ENCODE measurements at places on chromosomes 7 and 10.
A peak's percentile ranks its signal among the peaks of the same experiment; 100 is the strongest.

GRCh38 chr10:103768345-103768744 lies 87.0 kb downstream of the SH3PXD2A start:
- no peak for DNase-seq

- DNase-seq, result no peak
These were observed 62.1 kb downstream of the TCERG1L start for GRCh38 chr10:131249238-131249954.

DNA sequence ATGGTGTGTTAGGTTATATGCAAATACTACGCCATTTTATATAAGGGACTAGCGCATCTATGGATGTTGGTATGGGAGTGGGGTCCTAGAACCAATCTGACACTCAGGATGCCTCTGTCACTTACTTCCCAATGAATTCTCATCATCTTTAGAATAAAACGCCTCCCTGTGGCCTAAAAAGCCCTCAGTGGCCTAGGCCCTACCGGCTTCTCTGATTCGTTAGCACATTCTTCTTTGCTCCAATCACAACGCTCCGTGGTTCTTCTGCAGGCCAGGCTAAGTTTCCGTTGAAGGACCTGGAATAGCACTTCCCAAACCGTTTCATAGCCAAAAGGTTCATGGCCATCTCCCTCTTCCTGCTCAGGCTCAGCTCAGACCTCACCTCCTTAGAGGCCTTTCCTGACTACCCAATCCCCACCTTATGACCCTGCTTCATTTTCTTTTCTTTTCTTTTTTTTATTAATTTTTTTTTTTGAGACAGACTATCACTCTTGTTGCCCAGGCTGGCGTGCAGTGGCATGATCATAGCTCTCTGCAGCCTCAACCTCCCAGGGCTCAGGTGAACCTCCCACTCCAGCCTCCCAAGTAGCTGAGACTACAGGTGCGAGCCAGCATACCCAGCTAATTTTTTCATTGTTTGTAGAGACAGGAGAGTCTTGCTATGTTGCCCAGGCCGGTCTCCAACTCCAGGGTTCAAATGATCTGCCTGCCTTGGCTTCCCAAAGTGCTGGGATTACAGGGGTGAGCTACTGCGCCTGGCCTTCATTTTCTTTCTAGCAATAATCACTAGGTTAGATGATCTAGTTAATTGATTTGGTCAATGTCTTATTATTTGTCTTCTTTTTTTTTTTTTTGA lies 24.5 kb upstream of the YWHAG start:
- no peak for DNase-seq

GRCh38 chr7:42483886-42484285 lies 246.9 kb upstream of the GLI3 start:
- no peak for DNase-seq

GRCh38 chr7:142200206-142200605 lies 57.7 kb downstream of the PRSS58 start:
- DNase-seq, result no peak

GRCh38 chr7:92368741-92369140 lies 78.5 kb upstream of the GATAD1 start:
- no peak for DNase-seq

GRCh38 chr10:99540306-99540656 lies 7.5 kb downstream of the NKX2-3 start:
- no peak for DNase-seq

DNA sequence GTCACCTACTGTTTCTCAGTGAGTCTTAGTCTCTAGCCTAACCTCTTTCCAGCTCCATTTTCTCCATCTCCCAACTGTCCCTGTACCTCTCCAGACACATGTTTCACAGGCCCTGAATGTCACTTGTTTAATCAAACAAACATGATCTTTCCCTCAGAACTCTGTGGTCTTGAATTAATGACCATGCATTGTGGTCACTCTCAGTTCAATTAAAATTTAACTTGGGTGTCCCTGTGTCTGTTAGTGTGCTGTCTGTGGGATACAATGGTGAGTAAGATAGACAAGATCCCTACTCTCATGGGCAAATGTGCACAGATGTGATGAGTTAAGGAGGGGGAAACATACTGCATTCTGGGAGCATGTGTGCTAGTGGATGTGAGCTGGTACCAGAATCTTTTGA lies 65.0 kb downstream of the RBM33 start:
- no peak for DNase-seq

DNA sequence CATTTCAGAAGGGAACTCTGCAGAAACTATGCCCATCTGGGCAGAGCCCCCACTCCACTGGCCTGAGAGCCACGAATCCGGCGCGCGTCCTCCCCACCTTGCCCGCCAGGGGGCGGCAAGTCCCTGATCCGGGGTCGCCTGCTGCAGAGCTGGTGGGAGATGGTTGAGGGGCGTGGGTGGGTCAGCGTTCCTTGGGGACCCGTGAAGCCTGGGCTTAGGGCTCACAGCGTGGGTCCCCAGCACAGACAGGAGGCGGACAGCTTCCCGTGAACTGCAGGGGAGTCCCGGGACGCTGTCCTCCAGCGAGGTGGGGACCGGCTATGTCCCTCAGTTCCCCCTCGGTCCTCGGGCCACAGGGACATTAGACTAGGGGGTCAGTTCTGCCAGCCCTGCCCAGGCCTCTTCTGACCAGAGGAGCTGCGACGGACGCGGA lies 585 bp upstream of the POP7 start:
- DNase-seq, result peak; percentile 80

GRCh38 chr7:81301815-81302214 lies 383.0 kb upstream of the SEMA3C start:
- no peak for DNase-seq

DNA sequence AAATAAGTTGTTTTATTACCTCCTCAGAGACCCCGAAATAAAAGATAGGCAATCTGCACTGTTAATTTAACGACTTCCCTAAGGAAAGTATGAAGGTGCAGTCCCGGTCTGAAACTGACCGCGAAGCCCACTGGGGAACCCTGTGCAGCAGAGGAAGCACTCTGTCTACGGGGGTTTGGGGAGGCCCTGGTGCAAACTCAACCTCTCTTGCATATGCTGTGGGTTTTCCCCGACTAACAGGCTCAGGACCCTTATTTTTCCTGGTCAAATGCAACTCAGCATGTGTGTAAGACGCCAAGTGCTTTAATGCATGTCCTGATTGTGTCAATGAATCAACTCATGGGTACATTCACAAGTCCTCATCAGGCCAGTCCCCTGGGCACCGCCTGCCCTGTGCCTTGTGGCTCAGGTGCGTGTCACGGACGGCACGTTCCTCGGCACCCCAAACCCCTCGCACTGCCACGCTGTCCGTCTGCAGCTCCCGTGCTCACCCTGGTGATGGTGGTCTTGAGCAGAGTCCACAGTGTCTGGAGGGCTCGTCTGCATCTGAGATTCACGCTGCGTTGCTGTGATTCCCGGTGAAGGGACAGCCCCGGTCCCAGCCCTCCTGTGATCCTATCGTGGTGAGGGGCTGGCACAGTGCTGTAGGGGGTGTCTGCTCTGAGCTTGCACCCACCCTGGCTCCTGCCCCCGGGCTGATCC lies 33.8 kb downstream of the JAKMIP3 start:
- no peak for DNase-seq

DNA sequence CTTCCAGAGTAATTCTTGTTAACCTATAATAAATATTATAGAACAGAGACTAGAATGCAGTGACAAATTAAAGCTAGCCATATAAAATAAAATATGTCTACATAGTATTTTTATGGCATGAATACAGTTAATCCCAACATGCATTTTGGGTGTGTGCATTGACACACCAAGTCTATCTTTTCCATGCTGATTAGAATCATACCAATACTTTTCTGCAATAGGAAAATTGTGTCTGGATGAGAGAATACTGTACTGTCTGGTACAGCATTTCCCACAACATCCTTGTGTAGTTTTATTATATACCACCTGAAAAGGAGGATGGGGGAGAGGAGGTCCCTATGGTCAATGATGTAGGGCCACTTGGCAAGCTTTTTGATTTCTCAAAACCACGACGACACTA lies 100.3 kb downstream of the ARHGAP21 start:
- DNase-seq, result no peak

DNA sequence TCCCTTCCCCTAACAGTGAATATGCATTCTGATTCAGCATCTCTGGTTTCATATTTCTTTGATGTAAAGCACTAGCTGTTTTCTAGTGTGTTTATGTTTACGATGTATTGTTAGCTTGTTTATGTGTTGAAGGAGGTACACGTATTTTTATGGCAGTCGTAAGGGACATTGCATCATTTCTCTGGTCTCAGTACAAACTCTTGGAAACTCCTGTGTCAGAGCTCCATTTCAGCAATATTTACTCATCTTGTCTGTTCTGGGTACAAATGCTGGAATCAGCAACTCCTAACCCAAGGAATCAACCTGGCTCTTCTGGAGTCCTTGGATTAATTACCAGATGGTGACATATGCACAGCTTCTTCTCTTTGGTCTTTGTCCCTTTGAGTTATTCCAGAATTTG lies 270.0 kb upstream of the PLXDC2 start:
- DNase-seq, result no peak

- no peak for DNase-seq
These were observed 55.7 kb upstream of the JCAD start for GRCh38 chr10:30114881-30115625.

- DNase-seq, result no peak
These were observed 5.5 kb downstream of the RAMP3 start for GRCh38 chr7:45162943-45163691.

DNA sequence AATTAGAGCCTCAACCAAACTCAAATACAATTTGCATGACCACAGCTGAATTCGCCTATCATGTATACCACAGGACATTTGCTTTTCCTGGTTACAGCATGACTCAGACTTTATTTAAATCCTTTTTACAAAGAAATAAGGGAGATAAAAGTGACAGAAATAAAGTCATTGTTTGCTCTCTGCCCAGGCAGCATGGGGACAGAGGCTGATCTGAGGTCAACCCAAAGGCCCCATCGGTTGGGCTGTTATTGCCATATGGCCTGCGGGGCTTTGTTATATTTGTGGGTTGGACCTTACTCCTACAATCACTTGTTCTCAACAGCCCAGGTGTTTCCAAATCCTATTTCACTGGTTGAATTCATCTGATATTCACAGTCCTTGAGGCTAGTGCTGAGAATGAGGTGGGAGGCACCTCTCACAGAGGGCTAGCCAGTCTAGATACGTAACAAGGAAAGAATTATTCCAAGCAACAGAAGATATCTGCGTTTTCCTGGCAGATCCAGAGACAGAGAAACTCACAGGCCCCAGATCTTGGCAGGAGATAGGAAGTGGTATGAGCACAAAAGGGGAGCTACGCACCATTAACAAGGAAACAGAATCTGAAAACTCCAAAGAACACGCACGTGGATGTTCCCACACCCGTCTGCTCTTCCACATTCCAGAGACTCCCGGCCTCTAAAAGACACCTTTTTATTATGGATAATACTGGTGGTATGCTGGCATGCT lies 117.3 kb downstream of the HIPK2 start:
- no peak for DNase-seq

- no peak for DNase-seq
These were observed 36.7 kb upstream of the SFTPD start for GRCh38 chr10:79985481-79986072.

DNA sequence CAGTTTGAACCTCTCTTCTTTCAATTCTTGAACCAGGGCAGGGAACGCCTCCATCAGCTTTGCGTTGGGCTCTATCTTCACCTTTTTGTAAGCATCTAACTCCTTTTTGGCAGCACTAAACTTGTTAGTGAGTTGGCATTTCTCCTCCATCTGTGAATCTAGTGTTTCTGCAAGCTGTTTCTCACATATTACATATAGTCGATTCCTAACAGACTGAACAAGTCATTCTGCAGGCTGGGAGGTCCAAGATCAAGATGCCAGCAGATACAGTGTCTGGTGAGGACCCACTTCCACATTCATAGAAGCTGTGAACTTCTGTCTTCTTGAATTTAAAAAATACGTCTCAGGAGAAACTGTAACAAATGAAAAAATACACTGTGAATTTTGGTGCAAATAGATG lies 539.7 kb downstream of the ANKRD7 start:
- no peak for DNase-seq

DNA sequence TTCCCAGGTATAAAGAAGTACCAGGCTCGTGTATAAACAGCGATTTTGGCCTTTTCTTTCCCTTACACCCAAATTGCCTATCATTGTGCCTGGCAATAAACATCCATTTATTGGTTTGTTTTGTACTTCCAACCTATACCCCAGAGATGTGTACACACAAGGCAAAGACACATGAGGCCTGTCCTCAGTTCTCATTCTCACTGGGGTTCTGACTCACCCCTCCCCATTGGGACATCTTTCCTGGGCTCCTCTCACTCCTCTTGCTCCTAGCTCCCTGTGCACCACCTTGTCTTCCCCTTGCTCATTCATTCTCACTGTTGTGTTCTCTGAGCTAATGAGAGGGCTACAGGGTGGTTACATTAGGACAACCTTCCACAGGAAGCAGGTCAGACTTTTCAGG lies 240.7 kb downstream of the ANK3 start:
- no peak for DNase-seq

DNA sequence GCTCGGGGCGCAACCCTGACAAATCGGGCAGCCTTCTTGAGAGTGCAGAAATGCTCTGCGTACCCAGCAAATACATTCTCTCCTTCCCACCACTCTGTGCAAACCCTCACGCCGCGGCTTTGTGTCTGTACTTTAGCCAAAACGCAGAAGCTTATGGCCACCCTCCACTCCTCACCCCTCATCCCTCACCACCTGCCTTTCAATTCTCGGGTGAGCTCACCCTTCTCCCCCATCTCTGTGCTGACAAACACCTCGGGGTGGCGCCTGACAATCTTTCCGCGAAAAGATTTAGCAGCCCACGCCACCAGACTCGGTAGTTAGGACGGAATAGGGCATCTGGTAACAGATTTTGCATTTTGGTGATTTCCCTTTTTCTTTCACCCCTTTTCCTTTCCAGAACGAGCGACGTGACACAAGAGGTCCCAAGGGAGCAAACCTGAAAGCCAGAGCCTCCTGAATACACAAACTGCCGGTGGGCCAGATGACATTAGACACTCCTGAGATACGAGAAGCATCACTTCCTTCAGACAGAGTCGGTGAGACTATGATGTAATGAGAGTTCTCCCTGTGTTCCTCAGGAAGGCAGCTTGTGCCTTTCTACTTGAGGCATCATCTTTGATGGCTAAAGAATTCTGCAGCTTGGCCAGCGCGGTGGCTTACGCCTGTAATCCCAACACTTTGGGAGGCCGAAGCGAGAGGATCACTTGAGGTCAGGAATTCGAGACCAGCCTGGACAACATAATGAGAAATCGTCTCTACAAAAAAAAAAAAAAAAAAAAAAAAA lies 671 bp upstream of the ATAD1 start:
- DNase-seq, result peak; percentile 62

DNA sequence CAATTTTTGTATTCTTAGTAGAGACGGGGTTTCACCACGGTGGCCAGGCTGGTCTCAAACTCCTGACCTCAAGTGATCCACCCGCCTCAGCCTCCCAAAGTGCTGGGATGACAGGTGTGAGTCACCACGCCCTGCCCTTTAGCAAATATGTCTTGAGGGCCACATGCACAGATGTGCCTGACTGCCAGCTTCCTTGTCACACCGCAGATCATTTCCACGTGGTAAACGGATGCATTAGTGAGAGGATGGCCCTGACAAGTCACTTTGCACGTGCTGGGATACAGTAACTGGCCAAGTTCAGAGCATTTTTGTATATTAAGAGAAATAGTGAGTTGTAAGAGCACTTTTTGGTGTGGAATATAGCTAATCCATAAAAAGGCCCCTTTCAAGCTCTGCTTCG lies 44.3 kb upstream of the FAM180A start:
- DNase-seq, result no peak

All from stimulated activated CD4-positive, alpha-beta T cell treated with anti-CD3 and anti-CD28 coated beads, Interleukin-12 subunit alpha, Interleukin-12 subunit beta, amount 100 ng/mL, for 24 hours (primary cell).